ENCODE measurements at places on chromosomes 3 and 15.

DNA sequence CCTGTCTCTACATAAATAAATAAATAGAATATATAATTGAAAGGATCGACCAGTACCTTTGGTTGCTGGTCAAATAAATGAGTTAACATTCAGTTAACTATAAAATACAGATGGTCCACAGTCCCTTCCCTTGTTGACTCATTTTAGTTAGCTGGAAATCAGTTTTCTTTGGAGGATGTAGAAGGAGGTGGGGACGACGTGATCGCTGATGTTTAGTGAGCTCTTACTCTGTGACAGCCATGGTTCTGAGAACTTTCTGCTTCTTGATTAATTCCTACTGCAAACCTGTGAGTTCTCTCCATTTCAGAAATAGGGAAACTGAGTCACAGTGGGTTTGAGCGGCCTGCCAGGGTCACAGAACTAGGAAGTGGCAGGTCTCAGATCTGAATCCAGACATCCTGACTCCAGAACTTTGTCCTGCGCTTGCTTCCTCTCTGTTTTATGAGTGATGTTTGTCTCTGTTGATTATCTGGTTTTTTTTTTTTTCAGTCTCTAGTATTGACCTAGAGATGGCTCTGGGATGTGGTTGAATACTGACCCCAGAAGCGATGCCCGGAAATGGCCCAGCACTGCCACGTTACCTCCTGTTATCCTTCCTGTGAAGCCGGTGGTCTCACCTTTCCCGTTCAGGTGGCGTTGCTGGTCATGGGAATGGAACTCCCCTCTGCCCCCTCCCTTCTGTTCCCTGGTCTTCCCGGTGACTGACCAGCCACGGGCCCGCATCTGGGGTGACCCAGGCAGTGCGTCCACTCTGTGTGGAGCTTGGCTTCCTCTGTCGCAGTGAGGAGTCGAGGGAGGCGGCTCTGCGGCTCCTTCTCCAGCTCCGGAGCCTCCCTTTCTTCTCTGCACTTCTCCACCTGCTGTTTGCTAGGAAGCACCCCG lies 18.2 kb downstream of the SYNM start:
- DNase-seq = no peak

DNA sequence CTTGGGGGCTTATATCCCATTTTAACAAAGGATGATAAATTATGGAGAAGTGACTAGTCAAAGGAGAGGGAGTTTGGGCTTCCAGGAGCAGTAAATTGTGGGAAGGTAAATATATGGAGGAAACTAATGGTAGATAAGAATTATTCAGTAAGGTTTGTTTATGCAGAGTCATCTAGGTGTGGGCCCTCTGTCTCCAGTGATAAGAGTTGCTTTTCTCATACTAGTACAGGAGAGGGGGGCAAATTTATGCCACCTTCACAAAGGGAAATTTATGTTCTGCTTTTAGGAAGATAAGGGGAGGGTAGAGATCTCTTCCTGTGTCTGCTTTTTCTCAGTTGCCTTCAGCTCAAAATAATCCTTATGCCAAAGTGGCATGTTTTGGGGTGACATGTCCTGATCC lies 383.7 kb upstream of the PPP2R3A start:
- DNase-seq = no peak

DNA sequence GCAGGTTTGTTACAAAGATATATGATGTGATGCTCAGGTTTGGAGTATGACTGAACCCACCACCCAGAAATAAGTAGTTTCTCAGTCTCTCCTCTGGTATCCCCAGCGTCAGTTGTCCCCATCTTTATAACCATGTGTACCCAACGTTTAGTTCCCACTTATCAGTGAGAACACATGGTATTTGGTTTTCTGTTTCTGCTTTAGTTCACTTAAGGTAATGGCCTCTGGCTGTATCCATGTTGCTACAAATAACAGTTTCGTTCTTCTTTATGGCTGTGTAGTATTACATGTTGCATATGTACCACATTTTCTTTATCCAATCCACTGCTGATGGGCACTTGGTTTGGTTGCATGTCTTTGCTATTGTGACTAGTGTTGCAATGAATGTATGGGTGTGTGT lies 132.3 kb downstream of the LMLN start:
- DNase-seq = no peak

- DNase-seq = no peak
These were observed 63.0 kb downstream of the NCEH1 start for GRCh38 chr3:172647823-172648222.

DNA sequence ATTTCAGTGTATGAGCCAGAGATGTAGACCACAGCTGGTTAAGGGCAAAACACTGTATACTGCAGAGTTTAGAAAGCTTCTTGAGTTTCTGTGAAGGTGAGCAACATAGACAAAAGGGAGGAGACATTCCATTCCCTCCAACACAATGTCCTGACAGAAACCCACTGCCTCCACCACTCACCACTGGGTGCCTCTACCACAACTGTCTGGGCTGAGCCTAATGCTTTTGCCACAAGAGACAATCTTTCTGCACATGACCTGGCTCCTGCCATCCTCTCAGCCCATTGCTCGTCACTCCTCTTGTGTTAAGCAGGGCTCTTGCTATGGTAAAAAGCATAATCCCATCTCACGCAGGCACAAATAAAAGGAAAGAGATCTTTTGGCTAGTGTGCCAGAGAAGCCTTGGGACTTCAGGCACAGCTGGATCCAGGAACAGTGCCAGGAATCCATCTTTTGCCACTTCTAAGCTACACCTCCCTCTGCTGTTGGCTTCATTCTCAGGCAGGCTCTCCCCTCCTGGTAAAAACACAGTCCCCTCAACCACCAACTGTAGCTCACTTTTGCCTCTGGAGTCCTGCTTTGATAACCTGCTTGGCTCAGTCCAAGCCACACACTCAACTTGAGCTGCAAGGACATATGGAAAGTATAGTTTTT lies 140.6 kb upstream of the PRR20G start:
- no peak for DNase-seq

DNA sequence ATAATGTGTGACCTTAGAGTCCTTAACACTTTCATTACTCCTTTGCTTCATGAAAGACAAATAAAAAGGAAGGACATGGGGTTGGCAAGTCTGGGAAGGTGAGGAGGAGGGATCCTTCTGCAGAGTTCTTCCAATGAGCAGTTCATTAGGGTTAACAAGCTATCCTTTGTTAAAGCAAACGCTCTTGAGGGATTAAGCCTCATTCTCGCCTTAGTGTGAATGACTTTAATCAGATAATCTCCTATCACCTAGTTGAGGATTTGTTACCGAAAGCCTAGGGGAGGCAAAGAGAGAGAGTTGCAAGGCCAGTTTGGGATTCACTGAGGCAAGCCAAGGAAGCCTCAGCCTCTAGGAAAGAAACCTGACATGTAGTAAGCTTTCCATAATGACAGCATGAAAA lies 7.4 kb upstream of the MBNL1 start:
- DNase-seq = no peak

DNA sequence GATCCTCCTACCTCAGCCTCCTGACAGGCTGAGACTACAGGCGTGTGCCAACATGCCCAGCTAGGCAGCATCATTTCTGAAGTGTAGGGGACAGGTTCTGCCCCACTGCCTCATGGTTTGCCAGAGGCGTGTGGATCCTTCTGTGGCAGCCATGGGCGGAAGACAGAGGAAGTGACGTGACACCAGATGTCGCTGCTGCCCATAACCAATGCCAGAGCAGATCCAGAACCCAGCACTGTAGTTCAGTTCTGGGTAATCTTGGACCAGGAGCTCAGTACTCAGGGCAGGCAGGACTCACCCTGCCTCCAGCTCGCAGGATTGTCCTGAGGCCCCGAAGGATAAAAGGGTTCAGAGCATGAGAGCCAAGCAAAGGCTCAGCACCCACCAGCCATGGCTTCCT lies 8.2 kb downstream of the RBPMS2 start:
- no peak for DNase-seq

DNA sequence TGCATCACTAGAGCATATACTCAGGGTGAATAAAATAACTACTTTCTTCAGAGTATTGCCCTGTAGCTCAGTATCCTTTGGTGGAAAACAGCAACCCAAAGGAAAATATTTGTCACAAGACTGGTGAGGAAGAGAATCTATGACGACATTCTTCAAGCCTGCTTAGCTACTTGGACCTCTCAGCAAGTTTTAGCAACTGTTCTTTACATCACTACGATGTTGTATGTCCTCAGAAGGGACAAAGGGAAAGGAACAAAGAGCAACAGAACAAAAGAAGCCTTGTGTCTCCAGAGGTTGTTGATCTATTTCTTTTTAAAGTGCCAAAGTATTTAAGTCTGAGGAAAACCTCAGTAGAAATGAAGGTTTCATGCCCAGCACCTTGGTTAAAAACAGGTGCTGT lies 746.7 kb downstream of the NAALADL2 start:
- no peak for DNase-seq

DNA sequence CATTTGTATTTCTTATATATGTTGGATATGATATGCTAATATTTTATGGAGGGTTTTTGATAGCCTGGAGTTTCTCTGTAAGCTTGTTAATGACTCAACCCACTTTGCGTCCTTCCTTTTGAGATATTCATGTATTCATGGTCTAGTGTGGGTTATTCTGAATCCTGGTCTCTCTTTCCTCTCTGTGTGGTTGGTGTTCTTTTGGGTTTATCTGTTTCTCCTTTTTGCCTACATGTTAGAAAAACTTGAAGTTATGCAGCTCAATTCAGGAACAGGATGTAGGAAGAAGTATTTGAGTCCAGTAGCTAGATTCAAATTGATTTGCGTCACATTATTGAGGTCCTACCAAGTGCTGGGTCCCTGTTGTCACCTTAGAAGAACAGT lies 28.1 kb downstream of the CMTM7 start:
- DNase-seq = no peak

GRCh38 chr3:41138146-41138545 lies 61.2 kb upstream of the CTNNB1 start:
- no peak for DNase-seq

GRCh38 chr3:126866175-126866759 lies 116.6 kb upstream of the PLXNA1 start:
- DNase-seq = no peak

- DNase-seq = no peak
These were observed 135.4 kb downstream of the MCTP2 start for GRCh38 chr15:94366781-94367180.

GRCh38 chr3:171393032-171393744 lies 67.0 kb downstream of the TNIK start:
- peak; percentile 59 for DNase-seq

DNA sequence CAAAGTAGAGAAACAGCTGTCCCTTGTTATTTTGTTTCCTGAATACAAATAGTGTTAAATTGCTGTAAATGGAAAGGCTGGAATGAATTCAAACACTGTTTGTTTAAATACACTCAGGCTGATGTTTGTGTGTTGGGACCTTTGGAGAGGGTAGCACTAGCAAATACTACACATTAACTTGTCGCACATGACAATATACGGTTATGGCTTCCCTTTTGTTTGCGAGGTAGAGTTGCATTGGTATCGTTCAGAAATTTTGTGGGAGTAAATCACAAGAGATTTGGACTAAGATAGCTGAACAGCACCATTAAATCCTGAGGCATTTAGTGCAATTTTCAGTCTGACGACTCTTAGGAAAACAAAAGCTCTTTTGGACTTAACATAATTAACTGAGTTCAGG lies 213.0 kb upstream of the ROBO2 start:
- no peak for DNase-seq
